Hypothalamus (tissue), 51 donors: ENCODE measurements at places on chromosomes 12 and 14.
A peak's percentile ranks its signal among the peaks of the same experiment; 100 is the strongest.

DNA sequence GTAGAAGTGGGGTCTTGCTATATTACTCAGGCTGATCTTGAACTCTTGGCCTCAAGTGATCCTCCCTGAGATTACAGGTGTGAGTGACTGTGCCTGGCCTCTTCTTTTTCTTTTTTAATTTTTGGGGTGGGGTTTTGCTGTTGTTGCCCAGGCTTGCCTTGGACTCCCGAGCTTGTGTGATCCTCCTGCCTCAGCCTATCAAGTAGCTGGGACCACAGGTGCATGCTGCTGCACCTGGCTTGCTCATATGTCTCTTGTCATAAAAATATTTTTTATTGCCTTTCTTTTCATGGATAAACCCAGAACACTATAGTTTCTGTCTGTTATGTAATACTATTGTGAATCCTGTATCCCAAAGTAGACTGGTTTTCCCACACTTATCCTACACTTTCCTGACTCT is 26.0 kb downstream of the SCYL2 start:
- DNase-seq = no peak

GRCh38 chr12:51851413-51852124 is 3.1 kb upstream of the FIGNL2 start:
- no peak for DNase-seq

GRCh38 chr14:30928462-30928861 is 54.1 kb downstream of the COCH start:
- no peak for DNase-seq

GRCh38 chr12:80356097-80356496 is 87.9 kb upstream of the PTPRQ start:
- DNase-seq = no peak

DNA sequence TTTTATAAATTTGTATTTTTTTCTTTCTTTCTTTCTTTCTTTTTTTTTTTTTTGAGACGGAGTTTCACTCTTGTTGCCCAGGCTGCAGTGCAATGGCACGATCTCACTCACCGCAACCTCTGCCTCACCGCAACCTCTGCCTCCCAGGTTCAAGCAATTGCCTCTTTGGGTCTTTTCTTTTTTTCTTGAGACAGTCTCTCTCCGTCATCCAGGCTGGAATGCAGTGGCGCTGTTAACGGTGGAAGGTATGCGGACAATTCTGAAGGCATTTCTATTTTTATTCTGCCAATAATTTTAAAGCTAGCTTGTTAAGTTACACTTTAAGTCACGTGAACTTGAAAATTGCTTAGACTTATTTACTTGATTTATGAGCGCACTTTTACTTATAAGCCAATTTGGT is 8.8 kb upstream of the PHC1 start:
- DNase-seq = no peak

DNA sequence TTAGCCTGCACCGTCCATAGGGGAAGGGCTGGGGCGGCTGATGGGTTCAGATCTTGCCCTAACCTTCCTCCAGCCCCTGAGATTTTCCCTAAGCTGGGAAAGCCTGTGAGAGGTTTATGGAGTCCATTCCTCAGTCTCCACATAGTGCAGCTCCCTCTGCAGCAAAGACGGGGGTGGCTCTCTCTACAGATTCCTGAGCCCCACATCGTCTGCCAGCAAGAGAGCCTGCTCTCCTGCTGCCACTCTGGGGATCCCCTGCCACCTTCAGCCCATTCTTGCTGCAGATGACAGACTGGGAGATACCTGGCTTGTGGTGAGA is 3.1 kb downstream of the SMIM41 start:
- DNase-seq = no peak

DNA sequence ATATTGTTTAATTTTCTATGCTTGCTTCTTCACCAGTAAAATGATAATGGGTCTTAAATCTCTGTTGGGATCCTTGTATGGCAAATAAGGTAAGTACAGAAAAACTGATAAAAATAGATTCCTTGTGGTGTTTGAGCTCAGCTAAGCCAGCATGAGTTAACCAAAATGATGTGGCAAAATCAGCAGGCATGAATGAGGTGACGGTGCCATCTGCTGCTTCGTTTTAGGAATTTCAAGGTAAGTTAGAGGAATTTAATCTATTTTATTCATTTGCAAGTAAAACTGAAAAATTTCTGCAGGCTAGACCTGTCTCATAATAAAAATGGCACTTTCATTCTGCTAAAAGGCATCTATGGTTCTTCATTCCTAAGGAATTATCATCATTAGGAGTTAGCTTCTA is 10.0 kb upstream of the CLEC7A start:
- peak; percentile 3 for DNase-seq

- DNase-seq = no peak
Observed at GRCh38 chr12:17134315-17134714, 528.4 kb upstream of the LMO3 start.

- DNase-seq = no peak
Observed at GRCh38 chr14:105150368-105151083, 18.1 kb downstream of the JAG2 start.

DNA sequence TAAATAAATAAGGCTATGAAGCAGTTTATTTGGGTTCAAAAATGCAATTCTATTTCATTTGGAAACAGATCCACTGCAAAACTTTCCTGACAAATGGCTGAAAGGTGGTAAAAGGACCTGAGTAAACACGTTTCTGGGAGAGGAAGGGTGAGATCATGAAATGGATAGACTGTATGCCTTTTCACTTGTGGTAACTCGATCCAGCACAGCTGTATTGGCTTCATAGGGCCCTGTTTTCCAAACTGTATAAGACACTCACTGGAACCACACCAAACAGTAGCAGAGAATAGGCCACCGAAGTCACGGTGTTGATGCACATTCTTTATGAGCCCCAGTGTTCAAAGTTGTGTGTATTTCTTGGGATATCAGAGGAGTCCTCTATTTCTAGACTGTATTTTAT is 325.2 kb upstream of the DIO2 start:
- DNase-seq = no peak

- no peak for DNase-seq
Observed at GRCh38 chr12:96720363-96720705, 186.7 kb upstream of the NEDD1 start.

DNA sequence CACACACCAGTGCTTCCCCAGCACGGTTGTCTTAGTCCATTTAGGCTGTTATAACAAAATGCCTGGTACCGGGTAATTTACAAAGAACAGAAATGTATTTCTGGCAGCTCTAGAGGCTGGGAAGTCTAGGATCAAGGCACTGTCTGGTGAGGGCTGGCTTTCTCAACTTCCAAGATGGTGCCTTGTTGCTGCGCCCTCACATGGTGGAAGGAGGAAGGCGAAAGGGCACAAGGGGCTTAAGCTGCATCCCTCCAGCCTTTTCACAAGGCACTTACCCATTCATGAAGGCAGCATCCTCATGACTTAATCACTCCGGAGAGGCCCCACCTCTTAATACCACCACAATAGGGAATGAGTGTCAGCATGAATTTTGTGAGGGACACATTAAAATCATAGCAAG is 155.5 kb downstream of the SLC15A5 start:
- DNase-seq = no peak

- DNase-seq = no peak
Observed at GRCh38 chr12:26277506-26278246, 82.3 kb downstream of the SSPN start.

GRCh38 chr12:115609347-115609746 is 668.1 kb downstream of the MED13L start:
- DNase-seq = no peak

- DNase-seq = no peak
Observed at GRCh38 chr14:105197211-105197641, 16.1 kb upstream of the NUDT14 start.

- DNase-seq = no peak
Observed at GRCh38 chr14:34604995-34605394, 25.0 kb downstream of the SNX6 start.

GRCh38 chr12:56530390-56531055 is 8.9 kb downstream of the RBMS2 start:
- DNase-seq = no peak

DNA sequence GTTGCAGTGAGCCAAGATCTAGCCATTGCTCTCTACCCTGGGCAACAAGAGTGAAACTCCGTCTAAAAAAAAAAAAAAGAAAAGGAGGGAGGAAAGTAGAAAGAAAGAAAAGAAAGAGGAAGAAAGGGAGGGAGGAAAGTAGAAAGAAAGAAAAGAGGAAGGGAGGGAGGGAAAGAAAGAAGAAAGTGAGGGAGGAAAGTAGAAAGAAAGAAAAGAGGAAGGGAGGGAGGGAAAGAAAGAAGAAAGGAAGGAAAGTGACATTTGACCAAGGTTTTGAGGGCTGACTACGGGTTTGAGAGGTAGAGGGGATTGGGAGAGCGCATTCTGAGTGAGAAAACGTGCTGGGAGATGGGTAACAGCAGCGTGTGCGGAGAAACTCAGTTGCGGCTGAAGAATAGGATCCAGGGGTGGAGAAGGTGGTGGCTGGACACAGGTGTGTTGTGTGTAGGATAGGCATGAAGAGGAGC is 521 bp upstream of the PAPLN start:
- DNase-seq = no peak

DNA sequence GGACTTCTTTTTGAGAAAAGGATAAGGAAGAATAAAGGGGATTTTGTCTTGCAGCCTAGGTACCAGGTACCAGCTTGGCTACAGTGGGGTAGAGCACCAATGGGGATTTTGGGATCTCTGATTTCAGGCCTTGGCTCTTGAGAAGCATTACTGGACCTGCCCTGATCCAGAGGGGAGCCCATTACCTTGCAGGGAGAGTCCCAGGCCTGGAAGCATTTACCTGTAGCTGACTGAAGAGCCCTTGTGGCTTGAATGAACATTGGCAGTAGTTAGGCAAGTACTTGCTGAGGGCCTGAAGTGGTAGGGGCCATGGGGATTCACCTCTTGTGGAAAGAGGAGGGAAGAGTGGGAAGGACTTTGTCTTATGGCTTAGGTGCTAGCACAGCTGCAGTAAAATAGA is 308.2 kb upstream of the FBXO33 start:
- DNase-seq = no peak
